ENCODE measurements at places on chromosomes 6 and 20.

- no peak for DNase-seq
Observed at GRCh38 chr6:158774717-158775449, 44.3 kb downstream of the EZR start.

DNA sequence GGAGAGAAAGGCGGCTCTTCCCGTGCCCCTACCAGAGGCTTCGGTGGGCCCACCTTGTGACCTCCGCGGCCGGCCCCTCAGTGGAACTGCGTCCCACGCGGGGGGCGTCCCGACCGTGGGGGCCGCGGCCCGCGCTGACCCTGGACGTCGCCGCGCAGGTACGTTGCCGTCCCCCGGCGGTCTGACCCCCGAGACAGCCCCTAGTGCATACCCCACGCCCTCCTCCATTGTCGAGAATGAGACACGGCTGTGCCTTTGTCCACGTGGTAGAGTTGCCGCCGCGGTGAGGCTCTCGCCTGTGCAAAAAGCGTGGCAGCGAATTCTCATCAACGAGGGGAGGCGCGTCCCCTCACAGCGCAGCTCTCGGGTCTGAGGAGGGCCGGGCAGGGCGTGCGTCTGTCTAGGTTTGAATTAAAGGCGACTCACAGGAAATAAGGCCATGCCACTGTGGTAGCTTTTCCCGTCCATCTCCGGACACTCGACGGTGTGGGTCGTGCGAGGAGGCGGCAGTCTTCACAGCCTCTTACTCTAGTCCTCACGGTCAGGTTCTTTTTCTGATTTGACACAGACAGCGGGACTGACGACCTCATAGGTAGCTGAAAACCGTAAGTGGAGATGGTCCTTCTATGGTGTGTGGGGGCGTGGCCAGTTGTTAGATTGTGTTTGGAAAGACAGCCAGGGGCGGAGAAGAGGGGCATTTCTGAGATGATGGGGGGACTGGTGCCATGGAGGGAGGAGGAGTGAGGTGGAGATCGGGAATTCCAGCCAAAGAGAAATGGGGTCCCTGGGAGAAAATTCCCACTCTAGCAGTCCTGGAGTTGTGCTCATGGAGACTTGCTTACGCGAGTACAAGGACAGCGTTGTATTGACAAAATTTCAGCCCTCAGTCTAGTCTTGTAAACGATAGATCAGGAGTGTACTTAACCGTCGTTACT lies 580 bp downstream of the NXT1 start:
- DNase-seq = no peak

- no peak for DNase-seq
Observed at GRCh38 chr6:162450358-162450757, 277.2 kb downstream of the PRKN start.

- DNase-seq = no peak
Observed at GRCh38 chr6:53301801-53302537, 46.8 kb downstream of the ELOVL5 start.

- DNase-seq = no peak
Observed at GRCh38 chr6:91562955-91563354, 976.1 kb upstream of the MAP3K7 start.

DNA sequence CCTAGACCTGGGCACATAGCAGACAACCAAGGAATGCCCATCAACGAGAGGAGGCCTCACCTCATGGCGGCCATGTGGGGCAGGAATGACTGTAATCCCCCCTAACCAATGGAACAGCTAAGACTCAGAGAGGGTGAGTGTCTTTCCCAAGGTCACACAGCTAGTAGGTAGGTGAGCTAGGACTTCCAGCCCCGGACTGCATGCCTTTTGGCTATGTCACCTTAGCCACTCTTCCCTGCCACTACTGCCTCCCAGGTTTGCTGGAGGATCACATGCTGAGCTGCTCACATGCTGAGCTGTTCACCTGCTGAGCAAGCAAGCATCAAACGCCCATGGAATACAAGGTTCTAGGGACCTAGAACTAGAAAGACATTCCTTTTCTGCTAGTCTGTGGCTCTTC lies 188.5 kb upstream of the PMEPA1 start:
- no peak for DNase-seq

GRCh38 chr6:147621263-147621662 lies 112.8 kb downstream of the SAMD5 start:
- no peak for DNase-seq

DNA sequence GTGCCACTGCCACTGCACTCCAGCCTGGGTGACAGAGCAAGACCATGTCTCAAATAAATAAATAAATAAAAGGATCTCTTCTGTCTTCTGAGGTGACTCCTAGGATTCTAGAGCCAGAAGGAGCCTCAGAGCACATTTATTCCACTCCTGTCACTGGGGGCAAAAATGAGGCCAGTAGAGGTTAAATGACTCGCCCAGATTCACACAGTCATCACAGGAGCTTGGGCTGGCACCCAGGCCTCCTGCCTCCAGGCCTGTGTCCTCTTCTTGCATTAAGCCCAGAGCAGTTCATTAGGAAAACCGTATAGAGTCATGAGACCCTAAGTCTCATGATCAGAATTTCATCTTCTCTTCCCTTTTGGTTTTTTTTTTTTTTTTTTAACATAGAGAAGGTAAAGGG lies 243.3 kb downstream of the NRN1 start:
- DNase-seq = no peak

GRCh38 chr20:43432498-43432897 lies 25.2 kb upstream of the SRSF6 start:
- no peak for DNase-seq

- DNase-seq = no peak
Observed at GRCh38 chr20:18144541-18145099, 7.0 kb downstream of the KAT14 start.

- DNase-seq = no peak
Observed at GRCh38 chr20:35404614-35405259, 7.0 kb downstream of the UQCC1 start.

- no peak for DNase-seq
Observed at GRCh38 chr6:89501222-89501621, 68.3 kb downstream of the ANKRD6 start.

DNA sequence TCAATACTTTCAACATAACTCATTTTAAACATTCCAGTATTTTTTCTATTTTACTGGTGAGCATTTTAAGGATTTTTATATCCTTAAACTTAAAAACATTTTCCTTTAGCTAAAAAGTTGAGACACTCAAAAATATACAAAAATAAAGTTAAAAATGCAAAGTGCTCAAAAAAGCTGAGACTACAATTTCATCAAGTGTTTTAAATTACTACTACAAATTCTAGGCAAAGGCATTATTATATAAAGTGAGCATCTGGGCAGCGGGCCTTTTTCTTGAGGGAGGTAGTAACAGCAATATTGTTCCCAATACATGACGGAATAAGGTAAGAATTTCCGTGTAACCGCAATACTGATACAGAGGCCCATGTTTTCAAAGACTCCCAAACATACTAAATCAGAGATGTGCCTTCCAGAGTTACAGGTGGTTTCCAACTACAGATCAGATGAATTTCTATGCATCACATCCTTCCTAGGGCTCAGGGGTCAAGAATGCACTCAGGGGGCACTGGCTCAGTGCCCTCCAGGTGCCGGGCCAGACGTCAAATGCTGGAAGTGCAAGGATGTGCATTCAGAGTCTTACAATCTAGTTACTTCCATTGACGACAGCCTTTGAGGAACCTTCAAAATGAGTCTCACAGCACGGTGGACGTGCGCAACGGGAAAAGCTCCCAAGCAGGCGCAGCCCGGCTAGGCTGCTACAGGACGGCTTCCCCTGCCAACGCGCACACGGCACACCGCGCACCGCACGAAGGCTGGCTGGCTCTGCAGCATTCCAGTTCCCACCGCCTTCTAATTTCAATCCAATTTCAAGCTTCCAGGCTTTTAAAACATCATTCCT lies 1.7 kb downstream of the PHF10 start:
- DNase-seq = no peak

GRCh38 chr20:59150821-59151251 lies 12.8 kb upstream of the ZNF831 start:
- DNase-seq = no peak

DNA sequence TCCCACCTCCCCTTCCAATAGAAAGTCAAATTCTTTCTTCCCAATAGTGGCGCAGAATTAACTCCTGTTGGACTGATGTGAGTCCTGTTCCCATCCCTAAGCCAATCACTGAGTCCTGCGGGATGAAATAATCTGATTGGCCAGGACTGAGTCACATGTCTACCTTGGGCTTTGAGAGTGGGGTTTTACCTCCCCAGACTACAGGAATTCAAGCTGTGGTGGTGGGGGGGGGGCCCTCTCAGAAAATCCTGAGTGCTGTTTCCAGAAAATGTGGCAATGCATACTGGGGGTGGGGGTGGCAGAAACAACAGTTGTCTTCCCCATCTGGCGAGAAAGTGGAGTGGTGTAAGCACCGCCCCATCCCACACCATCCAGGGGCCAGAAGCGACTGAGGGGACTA lies 65.7 kb downstream of the CTCFL start:
- DNase-seq = no peak

GRCh38 chr6:20200761-20201630 lies 11.3 kb downstream of the MBOAT1 start:
- no peak for DNase-seq

DNA sequence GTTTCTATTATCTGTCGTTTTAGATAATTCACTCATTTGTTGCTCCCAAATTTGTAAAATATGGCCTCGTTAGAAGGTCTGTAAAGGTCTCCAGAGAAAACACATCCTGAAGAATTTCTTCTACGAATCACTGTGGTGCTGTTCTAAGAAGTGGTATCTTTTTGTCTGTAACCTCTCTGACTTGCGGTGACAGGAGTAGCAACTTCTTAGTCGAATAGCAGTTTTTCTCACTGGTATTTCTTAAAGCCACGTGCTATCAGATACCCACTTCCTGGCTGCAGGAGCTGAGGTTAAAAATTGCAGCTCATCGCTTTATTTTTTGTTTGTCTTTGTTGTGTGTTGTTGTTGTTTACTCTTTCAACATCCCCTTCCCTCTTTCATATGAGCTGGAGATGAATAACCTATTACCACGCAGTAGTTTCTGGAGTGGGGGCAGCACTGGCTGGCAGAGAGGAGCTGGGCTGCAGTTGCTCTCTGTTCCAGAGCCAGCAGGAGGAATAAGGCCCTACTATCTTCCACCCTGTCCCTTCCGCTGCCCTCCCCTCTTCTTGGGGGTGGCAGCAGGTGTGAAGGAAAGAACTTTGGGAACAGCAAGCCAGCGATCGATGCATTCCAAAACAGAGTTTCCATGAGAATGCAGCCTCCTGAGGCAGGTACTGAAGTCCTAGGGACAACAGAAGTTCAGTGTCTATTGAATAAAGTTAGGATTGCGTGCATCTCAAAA lies 64.7 kb downstream of the C6orf118 start:
- DNase-seq = no peak

GRCh38 chr20:9454791-9455190 lies 59.6 kb upstream of the LAMP5 start:
- no peak for DNase-seq

DNA sequence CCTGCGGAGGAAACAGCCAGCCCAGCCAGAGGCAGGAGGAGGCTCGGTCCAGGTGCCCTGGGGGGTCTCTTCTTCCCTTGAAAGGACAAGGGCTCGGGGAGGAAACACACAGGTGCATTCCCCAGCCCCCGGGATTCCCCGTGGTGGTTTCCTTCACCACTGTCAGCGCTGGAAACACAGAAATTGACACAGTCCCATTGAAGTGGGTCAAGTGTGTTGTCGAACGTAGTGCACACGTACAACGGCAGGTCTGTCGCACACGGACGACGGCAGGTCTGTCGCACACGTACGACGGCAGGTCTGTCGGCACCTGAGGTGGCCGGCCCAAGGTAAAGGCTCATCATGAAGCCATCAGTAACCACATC lies 80.9 kb downstream of the DLL1 start:
- no peak for DNase-seq

DNA sequence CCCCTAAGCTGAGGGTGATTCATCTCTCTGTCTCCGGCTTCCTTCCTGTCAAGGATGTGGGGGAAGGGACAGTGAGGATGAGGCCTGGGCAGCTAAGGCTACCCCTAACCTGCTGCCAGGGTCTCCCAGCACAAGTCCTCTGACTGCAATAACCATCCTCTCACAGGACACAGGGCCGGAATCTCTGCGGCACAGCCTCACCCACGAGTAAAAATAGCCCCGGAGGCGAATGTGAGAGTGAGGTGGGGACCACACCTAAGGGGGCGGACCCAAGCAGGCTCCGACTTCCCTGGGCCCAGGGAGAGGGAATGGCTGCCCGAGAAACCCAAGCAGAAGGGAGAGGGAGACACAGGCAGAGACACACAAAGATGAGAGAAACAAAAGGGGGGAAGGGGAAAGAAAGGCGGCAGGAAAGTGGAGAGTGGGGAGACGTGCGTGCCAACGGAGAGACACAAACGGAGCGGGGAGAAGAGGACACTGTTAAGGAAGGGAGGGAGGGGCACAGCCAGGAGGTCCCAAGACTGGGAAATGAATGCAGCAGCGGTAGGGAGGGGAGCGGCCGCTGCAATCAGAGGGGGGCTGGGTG lies 1.4 kb downstream of the CLIC1 start:
- DNase-seq = no peak

GRCh38 chr6:141688916-141689315 lies 443.8 kb upstream of the GJE1 start:
- no peak for DNase-seq

DNA sequence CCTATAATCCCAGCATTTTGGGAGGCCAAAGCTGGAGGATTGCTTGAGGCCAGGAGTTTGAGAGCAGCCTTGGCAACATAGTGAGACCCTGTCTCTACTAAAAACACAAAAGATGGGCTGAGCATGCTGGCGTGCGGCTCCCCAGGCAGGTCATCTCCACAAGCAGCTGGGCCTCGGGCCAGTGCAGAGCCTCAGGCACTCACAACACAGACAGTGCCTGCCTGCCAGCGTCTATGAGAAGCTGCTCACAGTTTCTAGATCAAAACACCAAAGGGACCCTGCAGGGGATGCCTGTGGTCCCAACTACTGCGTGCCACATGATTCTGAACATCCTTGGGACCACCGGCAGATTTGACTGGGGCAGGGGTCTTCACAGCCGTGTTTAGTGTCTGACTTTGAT lies 59.4 kb downstream of the GINS1 start:
- no peak for DNase-seq

DNA sequence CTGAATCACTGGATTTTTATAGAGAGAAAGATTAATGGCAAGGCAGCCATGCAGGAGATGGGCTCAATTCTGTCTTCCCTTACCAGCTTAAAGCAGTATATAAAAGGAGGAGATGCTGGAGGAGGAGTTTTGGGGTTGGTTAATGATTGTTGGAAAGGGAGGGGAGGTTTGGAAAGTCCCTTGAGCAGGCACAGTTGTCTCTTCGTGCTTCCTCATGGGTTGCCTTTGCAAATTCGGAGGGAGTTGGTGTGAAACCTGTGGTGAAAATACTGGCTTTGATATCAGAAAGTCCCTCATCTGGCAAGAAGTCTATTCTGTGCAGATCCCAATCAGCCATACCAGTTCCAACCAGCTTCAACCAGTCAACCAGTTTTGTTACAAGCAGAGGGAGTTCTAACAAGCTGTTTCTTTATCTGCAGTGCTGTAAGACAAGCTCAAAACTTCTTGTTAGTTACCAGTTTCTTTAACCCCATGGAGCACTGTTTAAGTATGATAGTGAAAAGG lies 107.0 kb downstream of the HIVEP1 start:
- no peak for DNase-seq

- no peak for DNase-seq
Observed at GRCh38 chr6:2641044-2641725, 109.5 kb downstream of the MYLK4 start.

Measured in NCI-H1694 treated with DMSO at 0.1 percent for 48 hours (cell line).